ENCODE measurements at places on chromosomes 11 and 22.

DNA sequence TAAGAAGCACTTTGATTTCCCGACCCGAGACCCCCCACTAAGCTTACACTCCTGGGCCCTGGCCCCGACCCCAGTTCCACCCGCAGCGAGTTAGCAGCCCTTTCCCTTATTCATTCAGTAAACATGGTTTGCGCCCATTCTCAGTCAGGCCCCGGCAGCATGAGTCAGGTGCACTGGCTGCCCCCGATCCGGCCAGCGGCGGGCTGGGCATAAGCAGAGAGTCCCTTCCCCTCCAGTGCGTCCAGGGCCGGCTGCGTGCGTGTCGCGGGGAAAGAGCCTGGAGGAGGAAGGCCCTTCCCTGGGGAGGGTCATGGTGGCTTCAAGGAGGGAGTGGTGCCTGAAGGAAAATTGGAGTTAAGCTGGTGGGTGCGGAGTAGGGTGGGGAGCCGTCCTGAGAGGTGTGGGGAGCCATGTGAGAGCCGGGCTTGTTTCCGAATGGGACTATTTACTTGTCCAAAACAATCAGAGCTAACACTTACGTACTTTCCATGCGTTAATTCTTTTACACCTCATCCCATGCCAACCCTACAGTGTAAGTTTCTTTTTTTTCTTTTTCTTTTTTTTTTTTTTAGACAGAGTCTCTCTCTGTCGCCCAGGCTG is 657 bp downstream of the IGHMBP2 start:
- peak; percentile 19 for DNase-seq

DNA sequence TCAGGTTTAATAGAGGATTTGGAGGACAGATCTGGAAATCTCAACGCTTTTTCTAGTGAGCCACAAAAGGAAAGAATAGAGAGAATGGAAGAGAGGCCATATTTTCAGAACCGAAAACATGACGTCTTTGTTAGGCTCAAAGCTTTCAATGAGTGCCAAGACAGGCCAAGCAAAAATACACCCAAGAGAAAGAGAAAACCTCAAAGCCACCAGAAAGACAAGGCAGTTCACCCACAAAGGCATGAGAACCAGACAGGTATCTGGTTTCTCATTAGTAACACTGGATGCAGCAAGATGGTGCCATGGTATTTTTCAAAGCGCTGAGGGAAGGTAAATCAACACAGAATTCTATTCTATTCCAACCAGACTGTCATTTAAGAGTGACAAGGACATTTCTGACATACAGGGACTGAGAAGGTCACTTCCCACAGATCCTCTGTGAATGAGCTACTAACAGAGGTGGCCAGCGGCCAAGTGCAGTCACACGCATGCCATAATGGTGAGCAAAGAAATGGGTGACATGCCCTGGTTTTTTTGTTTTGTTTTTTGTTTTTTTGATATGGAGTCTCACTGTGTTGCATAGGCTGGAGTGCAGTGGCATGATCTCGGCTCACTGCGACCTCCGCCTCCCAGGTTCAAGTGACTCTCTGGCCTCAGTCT is 41.9 kb downstream of the TOLLIP start:
- DNase-seq = no peak

DNA sequence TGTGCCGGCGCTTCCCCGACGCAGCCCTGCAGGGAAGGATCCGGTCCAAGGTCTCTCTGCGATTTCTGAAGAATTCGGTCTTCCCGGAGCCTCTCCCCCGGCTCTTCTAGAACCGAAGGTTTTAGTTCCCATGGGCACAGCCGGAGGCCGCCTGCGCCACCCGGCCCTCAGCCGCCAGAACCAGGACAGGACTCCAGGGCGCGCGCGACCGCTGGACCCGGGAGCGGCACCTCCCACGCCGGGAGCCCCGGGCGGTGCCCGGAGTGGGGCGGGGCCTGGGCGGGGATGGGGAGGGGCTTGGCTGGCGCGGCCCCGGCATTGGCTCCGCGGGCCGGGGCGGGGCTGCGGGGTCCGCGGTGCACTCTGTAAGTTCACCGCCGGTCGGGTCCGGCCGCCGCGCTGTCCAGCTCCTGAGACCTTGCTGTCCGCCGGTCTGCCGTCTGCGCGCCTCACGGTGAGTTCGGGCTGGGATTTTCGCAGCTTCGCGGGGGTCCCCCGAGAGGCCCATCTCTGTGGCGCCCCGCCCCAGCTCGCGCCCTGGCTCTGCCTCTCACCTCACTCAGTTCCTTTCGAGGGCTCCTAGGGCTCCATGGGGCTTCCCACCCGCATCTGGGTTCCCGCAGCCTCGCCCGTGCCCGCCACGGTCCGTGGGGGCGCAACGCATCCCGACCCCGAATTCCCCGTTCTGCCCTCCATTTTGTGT is at the start of gene CDC42EP2:
TSS of gene CDC42EP2 (plus strand) at position 366 of the 703 bp plus-strand sequence. CDS start 6,033 bp downstream, outside the sequence.
- peak; percentile 94 for DNase-seq

GRCh38 chr11:108474664-108475463 is 7.5 kb upstream of the C11orf65 start:
- no peak for DNase-seq

- no peak for DNase-seq
Measured at GRCh38 chr11:67267188-67268080, 1.2 kb downstream of the GRK2 start.

DNA sequence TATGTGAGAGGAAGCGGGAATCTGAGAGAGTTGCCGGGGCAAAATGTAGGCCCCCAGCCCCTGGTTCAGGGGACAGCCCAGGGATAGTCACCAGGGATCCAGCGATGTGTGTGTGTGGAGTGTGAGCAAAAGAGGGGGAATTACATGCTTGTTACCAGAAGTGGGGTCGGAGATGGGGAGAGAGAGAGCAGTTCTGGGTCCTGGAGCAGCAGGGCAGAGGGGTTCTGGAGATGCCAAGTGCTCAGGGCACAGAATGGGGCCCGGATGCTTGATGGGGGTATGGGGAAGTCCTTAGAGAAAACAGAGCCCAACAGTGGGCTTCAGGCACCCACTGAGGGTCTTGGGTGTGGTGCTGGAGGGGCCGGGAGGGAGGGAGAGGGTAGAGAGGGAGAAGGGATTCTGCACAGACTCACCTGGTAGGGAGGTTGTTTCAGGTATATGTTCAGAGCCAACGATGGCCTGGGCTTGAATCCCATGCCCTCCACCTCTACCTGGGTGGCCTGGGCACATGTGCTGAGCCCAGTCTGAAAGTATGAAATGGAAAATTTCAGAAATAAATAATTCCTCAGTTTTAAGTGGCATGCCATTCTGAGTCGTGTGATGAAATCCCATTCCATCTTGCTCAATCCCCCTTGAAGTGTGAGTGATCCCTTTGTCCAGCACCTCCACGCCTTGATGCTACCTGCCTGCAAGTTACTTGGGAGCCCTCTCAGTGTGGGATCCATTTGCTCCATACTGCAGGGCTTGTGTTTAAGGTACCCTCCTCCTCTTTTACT is 12.4 kb downstream of the SMIM38 start:
- DNase-seq = no peak

DNA sequence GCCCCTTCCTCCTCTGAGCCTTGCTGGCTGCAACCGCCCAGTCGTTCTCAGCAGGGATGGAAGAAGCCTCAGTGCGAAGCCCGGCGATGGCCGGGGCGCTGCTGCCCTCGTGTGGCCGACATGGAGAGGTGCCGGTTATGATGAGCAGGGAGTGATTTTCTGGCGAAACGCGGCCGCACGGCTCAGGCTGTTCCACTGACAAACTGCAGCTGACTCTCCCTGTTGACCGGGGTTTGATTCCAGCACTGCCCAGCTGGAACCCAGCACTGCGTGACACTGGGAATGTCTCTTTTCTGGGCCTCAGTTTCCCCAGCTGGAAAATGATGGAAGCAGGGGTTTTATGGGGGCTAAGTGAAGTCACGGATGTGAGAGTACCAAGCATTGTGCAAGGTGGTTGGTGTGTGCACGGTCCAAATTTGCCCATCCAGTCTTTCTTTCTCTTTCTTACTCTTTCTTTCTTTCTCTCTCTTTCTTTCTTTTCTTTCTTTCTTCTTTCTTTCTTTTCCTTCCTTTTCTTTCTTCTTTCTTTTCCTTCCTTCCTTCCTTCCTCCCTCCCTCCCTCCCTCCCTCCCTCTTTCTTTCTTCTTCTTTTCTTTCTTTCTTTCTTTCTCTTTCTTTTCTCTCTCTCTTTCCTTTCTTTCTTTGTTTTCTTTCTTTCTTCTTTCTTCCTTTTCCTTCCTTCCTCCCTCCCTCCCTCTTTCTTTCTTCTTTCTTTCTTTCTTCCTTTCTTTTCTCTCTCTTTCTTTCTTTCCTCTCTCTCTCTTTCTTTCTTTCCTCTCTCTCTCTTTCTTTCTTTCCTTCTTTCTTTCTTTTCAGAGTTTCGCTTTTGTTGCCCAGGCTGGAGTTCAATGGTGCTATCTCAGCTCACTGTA is 25.8 kb upstream of the MPPED1 start:
- peak; percentile 92 for DNase-seq

GRCh38 chr22:36211237-36211861 is 9.7 kb upstream of the APOL4 start:
- peak; percentile 11 for DNase-seq

DNA sequence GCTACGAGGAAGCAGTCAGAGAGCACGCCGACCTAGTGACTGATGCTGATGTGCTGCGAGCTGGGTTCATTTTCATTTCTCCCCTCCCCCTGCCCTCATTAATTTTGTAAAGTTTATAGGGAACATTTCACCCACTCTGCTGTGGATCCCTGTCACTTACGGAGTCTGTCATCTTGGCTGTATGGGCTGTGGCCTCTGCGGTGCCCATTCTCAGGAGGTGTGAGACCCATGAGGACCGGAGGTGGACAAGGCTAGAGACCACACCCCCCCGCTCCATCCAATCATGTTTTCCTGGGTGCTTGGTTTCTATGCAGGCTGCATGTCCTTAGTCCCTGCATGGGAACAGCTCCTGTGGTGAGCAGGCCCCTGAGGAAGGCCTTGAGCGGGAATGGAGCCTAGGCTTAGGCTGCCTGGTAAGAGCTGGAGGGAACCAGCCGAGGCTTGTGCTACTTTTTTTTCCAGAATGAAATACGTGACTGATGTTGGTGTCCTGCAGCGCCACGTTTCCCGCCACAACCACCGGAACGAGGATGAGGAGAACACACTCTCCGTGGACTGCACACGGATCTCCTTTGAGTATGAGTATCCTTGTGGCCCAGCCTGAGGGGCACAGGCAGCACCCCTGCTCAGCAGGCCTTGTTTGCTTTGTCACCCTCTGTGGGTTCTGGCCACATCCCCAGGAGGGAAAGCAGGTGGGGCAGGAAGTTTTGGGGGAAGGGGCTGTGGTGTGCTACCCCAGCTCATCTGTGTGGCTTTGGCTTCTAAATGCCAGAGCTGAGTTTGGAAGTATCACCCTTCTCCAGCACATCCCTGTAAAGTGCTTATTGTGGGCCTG is 19.1 kb downstream of the CLDN5 start:
- no peak for DNase-seq

DNA sequence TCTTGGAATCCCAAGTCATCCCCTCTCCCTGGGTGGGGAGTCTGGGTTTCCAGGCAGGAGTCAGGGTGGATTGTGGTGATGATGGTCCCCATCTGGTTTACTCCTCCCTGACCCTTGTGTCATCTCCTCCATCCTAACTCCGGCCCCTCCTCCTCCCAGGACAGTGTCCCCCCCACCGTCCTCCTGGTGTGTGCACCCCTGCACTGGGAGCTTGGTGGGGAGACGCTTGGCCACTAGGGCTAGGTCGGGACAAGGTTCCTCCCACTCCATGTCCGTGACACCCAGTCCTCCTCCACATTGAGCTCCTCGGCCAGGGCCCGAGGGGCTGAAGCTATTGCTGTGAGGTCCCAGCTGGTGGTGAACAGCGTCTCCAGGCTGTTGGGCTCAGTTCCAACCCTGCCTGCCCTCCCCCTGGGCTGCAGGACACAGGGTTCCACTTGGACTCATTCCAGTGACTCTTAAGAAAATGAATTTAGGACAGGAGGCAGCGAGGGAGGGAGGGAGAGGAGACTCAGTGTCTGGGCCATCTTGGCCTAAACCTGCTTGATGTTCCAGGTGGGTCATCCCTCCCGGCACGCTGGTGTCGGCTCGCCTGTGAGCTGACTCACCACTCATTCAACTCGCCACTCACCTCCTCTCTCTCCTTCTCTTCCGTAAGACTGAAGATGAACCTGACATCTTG is 433.2 kb downstream of the TBC1D22A start:
- no peak for DNase-seq

- no peak for DNase-seq
Measured at GRCh38 chr22:39851606-39852315, 41.8 kb downstream of the ENTHD1 start.
